ENCODE measurements at places on chromosomes 12 and 14.

DNA sequence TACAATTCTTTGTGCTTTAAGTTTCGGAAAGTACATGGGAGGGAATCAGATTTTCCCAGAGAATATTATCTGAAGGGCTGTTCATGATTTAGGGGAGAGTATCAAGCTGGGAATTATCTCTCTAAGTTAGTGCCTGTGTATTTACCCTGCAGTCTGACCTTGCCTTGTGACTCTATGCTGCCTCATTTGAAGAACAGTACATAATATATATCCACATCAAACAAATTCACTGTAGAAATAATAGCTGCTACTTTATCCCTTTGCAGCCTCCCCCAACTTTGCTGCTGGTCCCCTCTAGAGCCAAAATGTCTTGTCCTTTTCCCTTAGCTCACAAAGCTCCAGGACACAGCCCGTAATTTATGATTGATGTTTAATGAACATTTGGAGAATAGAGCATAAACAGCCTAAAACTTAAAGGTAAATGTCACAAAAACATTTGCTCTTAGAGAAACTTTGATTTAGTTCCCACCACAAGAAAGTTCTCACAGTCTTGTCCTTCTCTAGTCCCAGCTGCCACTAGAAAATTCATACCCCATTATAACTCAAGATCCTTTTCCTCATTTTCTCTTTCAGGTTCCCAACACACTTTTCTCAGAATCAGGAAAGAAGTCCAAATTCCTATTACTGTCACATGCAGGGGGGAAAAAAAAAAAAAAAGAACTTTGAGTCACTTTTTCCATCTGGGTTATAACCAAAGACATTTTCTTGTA lies 1009.6 kb downstream of the FLRT2 start:
- no peak for DNase-seq

DNA sequence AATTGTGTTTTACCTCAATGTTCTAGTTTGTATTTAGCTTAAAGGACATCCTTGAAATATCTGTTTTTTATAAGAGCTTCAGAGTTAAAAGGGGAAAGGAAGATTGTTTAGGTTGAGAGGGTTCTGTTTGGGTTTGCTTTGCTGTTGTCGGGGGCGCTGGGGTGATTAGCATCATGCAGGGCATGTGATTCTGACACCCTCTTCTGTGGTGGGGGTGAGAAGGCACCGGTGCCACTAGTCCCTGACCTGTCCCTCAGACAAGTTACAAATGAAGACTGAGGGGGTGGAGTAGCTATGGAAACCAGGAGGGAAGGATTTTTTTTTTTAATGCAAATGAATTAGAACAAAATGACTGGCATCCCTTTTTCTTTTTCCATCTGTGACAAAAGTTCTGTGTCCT lies 291.3 kb downstream of the RPAP3 start:
- no peak for DNase-seq

- DNase-seq, result no peak
These were observed 91.0 kb downstream of the RBM19 start for GRCh38 chr12:113874999-113875561.

- DNase-seq, result no peak
These were observed 216.5 kb upstream of the RTL1 start for GRCh38 chr14:101119830-101120571.

GRCh38 chr12:129871991-129872972 lies 31.5 kb downstream of the TMEM132D start:
- no peak for DNase-seq

DNA sequence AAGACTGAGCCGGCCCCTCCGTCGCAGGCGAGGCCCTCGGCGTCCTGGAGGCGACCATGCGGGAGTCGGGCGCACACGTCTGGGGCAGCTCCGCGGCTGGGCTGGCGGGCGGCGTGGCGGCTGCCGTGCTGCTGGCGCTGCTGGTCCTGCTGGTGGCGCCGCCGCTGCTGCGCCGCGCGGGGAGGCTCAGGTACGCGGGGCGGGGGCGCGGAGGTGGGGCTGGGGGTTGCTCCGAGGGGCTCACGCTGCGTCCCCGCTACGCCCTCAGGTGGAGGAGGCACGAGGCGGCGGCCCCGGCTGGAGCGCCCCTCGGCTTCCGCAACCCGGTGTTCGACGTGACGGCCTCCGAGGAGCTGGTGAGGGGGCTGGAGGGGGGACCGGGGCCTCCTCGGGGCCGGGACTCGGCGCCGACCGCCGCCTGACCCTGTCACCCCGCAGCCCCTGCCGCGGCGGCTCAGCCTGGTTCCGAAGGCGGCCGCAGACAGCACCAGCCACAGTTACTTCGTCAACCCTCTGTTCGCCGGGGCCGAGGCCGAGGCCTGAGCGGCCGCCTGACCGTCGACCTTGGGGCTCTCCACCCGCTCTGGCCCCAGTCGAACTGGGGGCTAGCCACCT lies 7.8 kb downstream of the AMN start:
- no peak for DNase-seq

GRCh38 chr12:123580772-123581171 lies 3.6 kb upstream of the TMED2 start:
- no peak for DNase-seq

GRCh38 chr12:96219700-96220206 lies 25.6 kb downstream of the ELK3 start:
- DNase-seq, result no peak

DNA sequence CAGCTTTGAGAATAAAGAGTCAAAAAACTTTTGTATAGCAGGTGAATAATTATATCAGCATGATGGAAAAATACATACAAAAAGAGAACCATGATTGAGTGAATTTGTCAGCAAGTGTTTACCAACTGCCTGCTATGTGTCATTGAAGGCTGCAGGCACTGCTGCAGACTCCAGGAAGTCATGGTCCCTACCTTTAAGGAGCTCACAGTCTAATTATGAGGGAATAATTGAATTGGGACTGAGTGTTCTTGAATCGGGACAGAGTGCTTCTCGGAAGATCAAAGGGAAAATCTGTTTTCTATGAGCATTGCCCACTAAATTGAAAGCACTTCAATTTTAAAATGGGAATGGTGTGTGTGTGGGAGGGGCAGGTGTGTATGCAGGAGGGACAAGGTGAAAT lies 9.5 kb downstream of the OR10AD1 start:
- no peak for DNase-seq
